Stimulated activated CD8-positive, alpha-beta memory T cell treated with anti-CD3 and anti-CD28 coated beads, Interleukin-7, amount 100 ng/mL, for 4 hours (primary cell): ENCODE measurements at places on chromosomes 2 and 18.

DNA sequence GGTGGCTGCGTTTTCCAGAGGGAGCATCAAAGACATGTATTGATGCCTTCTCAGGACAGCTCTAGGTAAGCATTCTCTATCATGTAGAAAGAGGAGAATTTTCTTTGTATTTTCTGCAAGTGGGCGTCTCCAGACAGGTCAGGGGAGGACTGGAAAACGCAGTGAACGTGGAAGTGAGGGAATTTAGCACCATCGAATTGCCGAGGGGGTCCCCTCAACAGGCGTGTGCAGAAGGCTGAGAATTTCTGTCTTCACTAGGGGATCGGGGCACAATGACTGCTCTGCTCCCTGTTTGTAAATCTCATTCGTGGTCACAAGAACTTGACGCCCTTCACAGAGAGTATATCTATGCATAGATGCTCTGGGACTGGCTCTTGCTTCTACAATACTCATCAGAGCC lies 5.0 kb upstream of the NTSR2 start:
- DNase-seq: no peak

DNA sequence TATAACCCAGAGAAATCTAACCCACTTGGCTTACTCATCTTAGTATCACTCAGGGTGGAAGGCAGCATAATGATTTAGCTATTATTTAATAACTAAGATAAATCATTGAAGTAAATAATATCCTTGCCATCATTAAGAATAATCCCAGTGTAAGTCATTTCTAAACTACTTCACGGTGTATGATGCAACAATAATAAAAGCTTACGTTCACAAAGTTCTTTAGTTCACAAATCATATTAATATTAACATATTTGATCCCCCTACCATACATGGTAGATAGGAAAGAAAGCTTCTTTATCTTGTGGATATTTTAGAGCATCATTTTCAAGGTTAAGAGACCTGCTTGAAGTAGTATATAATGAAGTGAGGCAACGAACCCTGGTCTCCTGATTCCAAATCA lies 401.0 kb downstream of the NCKAP5 start:
- DNase-seq: no peak

- DNase-seq: no peak
Observed at GRCh38 chr2:240229603-240230235, 89.3 kb upstream of the OTOS start.

- DNase-seq: no peak
Observed at GRCh38 chr2:200406379-200406778, 99.9 kb downstream of the SPATS2L start.

DNA sequence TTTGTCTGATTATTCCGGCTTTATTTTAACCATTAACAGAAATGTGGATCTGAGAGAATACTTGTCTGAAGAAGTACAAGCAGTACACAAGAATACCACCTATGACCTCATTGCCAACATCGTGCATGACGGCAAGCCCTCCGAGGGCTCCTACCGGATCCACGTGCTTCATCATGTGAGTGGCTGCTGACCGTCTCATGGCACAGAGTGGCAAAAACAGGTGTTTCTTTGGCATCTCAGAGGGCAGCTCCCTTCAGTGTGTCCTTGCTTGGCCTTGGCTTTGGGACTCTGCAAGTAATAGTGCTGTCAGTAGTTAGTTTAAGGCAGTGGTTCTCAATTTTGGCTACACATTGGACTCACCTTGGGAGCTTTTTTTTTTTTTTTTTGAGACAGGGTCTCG lies 23.1 kb downstream of the SFTPB start:
- no peak for DNase-seq

GRCh38 chr2:149307014-149307413 lies 23.4 kb upstream of the LYPD6 start:
- no peak for DNase-seq
